ENCODE measurements at places on chromosomes 2 and 18.

- DNase-seq = no peak
Observed at GRCh38 chr2:217127744-217128143, 267.9 kb upstream of the TNP1 start.

DNA sequence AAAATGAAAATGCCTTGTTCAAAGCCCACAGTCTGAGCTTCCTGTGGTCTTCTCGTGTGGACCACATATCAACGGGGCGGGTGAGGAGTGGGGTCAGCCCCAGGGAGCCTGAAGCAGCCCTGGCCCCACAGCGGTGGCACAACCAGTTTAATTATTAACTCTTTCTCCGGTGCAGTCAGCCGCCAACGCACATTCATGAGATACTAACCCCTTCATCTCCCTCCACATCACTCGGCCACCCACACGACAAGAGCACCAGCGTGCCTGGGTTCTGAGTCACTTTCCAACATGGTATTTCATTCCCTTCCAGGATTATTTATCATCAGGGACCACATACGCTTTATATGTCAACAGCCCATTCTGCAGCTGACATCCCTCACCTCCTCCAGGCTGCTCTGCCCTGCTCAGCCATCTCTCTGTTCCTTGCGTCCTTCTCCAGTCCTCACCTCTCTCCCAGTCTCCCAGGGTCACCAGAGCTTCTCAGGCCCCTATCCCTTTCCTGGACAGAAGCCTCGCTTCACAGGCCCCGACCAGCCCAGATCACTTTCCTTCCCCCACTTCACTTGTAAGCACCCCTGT, 48.0 kb upstream of the ID2 start:
- no peak for DNase-seq

DNA sequence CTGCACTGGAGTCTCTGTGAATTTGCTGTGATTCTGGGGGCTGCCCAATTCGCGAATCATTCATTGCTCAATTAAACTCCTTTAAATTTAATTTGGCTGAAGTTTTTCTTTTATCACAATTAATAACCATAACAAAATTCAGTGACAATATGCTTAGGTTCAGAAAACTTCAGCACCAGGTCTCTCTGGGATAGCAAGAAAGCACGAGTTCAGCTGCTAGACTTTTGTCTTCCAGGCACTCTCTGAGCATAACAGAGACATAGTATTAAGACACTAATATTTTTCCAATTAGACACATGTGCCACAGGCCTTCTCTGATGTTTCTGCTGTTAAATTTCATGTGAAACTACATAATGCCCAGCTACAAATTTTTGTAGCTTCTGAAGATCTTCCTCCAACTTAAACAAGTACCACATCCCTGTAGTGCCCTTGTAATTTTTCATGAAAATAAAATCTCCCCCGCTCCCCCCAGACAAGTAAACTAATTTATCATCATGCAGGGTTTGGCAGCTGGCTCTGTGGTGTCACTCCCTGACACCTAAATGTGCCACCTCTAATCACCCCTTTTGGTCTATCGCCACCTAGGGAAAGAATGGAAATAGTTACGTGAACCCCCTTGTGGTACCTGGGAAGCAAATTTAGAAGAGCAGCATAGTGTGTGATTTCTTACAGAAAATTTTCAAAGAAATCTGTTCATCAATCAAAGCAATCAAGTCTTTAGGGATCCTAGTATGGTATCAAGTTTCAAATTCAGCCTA, 94.1 kb downstream of the CSRNP3 start:
- no peak for DNase-seq

DNA sequence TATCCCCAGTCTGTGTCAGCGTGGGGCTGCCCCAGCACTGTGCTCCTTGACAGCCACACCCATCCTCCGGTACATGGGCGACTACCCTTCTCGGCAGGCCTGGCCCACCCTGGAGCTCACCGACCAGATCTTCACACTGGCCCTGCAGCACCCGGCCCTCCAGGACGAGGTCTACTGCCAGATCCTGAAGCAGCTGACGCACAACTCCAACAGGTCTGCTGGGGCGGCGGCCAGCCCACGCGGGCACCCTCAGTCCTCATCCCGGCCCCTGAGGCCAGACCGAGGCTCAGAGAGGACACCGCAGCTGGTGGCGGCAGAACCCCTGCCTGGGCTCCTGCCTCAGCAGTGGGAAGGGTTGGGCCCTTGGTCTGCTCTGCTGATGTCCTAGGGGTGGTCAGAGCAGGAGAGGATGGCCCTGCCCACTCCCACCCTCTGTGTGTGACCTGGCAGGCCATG, 14.4 kb upstream of the GPR17 start:
- DNase-seq = no peak

Measured in central memory CD4-positive, alpha-beta T cell (primary cell).